ENCODE measurements at places on chromosomes 11 and 22. TPM values are rescaled to one million over a fixed set of nuclear protein-coding genes. Genes with fewer than 3 reads are reported as not detected.
A peak's percentile ranks its signal among the peaks of the same experiment; 100 is the strongest.

YPEL1 gene
- total RNA-seq, result 9.1 TPM

GRCh38 chr11:86374586-86374985, at the start of gene CCDC81:
CCDC81 (plus strand) TSS chr11:86374887; CDS start chr11:86375164, 277 bp downstream.
- DNase-seq, result peak; percentile 49

SMIM35 gene
- total RNA-seq, result not detected

DNA sequence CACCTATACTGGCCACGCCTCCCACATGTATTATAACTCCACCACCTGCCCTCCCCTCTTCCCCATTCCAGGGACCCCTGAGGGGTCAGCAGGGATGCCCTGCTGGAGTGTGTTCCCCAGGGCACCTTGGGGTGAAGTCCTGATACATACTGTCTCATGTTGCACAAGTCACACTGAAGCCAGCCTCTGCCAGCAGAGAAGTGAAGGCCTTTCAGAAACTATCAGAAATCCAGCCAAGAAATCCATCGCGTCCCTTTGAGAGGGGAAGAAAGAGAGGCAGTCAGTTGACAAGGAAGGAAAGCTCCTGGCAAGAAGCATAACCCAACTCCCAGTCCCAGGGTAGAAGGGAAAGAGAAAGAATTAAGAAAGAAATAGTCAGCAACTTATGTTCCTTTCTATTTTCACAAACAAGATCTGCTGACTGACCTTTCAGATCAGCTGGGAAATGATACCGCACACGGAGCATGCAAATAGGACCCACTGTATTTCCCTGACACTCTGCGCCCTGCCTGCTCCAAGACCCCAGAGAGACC, 45.2 kb downstream of the SC5D start:
- DNase-seq, result no peak

PDE2A gene
- 28.1 TPM for total RNA-seq

- DNase-seq, result peak; percentile 95
Measured at GRCh38 chr22:23113067-23113846, 28.5 kb downstream of the RSPH14 start.

SCGB1A1 gene
- not detected for total RNA-seq

DNA sequence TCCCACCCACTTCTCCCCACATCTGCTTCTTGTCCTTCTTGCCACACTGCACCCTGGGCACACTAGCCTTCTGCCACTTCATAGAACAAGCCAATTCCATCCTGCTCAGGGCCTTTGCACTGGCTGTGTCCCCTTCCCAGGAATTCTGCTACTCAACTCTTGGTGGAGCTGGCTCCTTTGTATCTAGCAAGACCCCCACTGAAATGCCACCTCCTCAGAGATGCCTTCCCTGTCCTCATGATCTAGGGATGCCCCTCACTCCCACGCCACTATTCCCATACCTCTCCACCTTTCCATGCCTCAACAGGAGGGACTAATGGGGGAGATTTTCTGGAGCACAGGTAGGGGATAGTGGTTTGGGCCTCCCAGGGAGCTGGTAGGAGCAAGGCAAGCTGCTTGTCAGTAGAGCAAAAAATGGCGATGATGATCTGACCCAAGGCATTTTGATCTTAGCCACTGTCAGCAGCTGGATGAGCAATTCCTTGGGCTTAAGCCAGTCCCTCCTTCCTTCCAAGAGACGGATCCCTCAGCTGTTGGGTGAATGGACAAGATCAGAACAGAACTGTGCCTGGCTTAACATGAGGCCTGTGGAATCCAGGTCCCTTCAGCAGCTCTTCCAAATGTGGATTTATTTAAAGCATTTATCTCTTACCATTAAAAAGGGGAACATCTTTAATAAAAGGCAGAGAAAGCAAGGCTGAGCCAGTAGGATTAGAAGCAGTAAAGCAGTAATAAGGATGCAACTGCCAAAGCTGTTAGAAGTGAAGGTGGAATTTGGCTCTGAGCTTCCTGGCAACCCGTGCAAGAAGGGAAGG, 4.0 kb upstream of the PRDM11 start:
- DNase-seq, result peak; percentile 72

APOBEC3B gene
- total RNA-seq, result 2.2 TPM

- no peak for DNase-seq
Measured at GRCh38 chr11:10441091-10441490, 14.0 kb upstream of the AMPD3 start.

OR51E2 gene
- not detected for total RNA-seq

FOLH1 gene
- 6.1 TPM for total RNA-seq

ANGPTL5 gene
- total RNA-seq, result not detected

- DNase-seq, result no peak
Measured at GRCh38 chr22:43000441-43001175, 14.3 kb downstream of the PACSIN2 start.

DNA sequence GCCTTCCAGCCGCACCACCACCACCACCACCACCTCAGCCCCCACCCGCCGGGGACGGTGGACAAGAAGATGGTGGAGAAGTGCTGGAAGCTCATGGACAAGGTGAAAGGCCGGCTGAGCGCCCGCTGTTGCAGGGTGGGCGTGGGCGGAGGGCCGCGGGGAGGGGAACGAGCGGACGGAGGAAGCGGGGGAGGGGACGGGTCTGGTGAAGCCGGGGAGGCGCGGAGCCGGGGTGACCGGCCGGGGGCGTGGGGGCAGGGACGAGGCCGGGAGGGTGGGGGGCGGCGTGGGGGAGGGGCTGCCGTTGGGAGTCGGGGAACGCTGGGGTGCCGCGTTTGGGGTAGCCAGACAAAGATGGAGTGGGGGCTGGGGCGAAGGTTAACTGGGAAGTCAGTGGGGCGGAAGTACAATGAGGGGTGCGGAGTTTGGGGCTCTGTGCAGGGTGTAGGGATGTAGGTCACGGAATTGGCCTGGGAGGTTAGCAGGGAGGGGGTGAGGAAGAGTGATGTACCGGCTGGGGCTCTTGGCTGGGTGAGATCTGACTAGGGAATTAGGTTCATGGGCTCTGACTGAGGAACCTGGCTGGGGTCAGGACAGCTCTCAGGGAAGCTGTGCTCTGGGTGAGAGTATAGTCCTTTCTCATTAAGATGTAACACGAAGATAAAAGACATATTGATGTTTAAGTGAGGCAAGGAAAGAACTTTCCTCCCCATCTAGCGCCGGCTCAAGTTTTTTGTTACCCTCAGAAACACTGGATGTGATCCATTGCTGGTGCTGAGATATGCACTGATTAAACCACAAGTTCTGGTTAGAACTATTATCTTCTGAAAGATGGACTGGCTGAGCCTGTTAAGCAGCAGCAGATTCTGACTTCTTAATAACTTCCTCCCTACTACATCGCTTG, 624 bp downstream of the CBL start:
- peak; percentile 56 for DNase-seq

GLYATL2 gene
- total RNA-seq, result 1.2 TPM

KRTAP5-10 gene
- total RNA-seq, result not detected

DNA sequence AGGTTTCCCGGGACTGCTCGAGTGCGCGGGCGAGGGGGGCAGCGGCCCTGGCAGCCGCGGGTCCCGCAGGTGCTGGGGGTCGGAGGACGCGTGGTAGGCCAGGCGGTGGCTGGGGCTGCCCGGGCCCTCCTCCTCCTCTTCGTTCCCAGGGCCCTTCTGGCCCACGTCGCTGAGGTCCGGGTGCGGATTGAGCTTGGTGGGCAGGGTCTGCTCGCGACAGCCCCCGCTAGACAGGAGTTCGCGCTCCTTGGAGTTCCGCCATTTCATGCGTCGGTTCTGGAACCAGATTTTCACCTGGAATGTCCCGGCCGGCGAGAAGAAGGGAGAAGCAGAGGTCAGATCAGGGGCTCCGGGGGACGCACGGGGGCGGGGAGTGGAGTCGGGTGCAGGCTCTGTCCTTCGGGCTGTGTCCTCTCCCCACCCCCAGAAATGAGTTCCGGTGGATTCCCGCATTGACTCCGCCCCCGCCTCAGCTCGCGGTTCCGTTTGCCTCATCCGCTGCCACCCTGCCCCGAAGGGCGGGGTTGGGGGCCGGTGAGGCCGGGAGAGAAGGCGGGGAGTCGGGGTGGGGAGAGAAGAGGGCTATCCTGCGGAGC, 3.9 kb downstream of the DBX1 start:
- peak; percentile 57 for DNase-seq

DNA sequence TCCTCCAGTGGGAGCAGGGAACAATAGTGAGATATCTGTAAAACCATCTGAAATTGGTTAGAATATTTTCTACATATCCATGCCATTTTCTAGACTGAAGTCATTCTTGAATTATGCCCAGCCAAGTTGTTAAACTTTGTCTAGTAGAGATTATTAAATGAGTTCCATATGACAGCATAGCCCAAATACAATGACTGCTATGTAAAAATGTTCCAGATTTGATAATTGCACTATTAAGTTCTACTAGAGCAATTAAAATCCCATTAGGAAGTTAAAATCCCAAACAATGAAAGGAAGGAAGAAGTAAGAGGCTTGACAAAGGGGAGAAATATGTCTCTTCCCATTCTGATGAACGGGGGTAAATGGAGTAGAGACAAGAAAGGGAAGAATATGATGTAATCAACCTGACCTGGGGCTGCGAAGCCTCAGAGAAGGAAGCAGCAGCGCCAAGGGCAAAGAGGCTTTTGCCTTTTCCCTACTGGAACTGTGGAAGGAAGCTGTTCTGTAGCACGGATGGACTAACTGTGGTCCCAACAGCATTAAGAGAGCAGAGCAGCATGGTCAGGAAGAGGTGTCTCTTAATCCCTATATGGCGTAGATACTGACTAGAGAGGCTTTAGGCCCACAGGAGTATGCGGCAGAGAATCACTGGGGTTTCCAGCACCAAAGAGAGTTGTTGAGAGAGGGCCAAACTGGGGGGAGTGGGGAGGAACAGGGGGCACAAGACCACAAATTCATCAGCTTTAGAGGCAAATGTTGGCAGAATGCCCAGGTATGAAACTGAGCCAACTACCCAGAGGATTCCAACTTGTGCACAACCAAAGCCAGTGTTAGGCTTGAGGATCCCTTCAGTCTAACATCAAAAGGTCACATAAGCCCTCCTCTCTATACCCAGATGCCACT, 26.7 kb downstream of the RRP8 start:
- DNase-seq, result peak; percentile 89

EIF4ENIF1 gene
- total RNA-seq, result 12.5 TPM

DNA sequence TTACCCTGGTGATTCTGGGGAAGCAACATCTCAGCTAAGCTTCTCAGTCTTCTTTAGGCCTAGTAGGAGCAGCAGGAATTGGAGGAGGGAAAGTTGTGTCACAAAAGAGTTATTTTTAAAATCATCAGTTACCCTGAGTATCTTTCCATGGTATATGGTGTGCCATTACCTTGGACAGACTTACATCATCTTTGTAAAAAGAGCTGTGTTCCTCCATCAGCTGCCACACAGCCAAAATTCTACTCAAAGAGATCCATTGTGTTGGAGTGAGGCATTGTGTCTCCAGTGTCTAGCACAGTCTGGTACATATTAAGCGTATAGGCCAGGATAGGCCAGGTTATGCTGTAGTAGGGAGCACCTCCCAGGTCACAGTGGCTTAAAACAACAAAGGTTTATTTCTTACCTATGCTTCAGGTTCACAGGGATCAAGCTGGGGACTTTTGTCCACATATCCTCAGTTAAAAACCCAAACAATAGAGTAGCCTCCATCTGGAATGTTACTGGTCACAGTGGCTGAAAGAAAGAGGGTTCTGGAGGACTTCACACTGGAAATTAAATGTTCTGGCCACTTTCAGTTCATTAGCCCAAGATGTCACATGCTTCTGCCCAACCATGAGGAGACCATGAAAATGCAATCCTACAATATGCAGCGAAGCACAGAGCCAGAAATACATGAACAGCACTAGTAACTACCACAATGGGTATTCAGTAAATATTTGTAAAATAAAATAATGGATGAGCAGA, 9.9 kb upstream of the TMPRSS5 start:
- no peak for DNase-seq

GRCh38 chr11:110919241-110919922, 207.1 kb upstream of the ARHGAP20 start:
- peak; percentile 28 for DNase-seq

DNA sequence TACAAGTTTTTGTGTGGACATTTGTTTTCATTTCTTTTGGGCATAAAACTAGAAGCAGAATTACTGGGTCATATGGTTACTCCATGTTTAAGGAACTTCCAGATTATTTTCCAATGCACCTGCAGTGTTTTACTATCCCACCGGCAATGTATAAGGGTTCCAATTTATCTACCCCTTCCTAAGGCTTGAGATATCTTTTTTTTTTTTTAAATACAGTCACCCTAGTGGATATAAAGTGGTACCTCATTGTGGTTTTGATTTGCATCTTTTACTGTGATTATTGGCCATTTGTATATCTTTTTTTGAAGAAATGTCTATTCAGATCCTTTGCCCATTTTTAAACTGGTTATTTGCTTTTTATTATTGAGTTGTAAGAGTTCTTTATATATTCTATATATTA, 34.6 kb upstream of the UCP3 start:
- no peak for DNase-seq

DNA sequence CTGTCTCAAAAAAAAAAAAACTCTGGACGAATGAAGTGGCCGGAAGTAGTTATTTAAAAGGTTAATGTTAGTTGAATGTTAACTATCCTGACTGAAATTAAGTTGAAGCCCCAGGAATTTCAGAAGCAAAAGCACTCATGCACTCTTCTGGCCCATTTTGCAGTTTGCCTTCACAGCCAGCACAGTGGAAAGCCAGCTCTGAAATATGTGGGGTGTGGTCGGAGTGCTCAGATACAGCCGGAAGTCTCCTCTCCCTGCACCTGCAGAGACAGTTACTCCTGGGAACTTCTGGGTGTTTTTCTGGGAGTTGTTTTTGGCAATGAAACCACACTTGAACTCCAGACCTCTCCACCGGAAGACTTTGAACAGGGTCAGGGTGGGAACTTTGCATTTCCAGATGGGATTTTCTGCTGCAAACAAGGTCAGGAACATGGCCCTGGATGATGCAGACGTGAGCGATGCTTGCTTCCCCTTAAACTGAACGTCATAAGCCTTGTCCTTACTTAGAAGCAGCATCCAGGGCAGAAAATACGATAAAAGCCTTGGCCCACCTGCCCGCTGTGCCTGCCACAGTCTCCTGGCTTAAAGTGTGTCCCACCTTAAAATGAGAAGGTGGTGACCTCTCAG, 21.5 kb upstream of the CABP2 start:
- peak; percentile 25 for DNase-seq

DNA sequence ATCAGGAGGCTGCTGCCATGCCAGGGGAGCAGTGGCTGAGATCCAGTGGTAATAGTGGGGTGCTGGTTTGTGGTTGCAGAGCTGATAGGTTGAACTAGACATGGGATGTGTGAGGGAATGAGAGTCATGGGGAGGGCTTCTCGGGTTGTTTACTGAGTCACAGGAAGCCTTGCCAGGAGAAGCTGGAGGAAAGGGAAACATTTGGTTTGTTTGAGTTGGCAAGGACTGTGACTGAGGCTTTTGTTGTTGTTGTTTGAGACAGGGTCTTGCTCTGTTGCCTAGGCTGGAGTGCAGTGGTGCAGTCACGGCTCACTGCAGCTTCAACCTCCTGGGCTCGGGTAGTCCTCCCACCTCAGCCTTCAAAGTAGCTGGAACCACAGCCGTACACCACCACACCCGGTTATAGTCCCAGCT, 49.3 kb downstream of the CABIN1 start:
- DNase-seq, result no peak

MS4A2 gene
- 1.9 TPM for total RNA-seq

GRCh38 chr11:12598330-12599256, 75.6 kb upstream of the TEAD1 start:
- no peak for DNase-seq

FHIP1B gene
- total RNA-seq, result 19.3 TPM

- peak; percentile 24 for DNase-seq
Measured at GRCh38 chr11:95647871-95648270, 141.7 kb downstream of the FAM76B start.

Data from tongue (tissue), 3 donors.